ENCODE measurements at places on chromosomes 11 and 22.
A peak's percentile ranks its signal among the peaks of the same experiment; 100 is the strongest.

- DNase-seq, result no peak
Measured at GRCh38 chr11:14698771-14699170, 55.2 kb downstream of the PDE3B start.

DNA sequence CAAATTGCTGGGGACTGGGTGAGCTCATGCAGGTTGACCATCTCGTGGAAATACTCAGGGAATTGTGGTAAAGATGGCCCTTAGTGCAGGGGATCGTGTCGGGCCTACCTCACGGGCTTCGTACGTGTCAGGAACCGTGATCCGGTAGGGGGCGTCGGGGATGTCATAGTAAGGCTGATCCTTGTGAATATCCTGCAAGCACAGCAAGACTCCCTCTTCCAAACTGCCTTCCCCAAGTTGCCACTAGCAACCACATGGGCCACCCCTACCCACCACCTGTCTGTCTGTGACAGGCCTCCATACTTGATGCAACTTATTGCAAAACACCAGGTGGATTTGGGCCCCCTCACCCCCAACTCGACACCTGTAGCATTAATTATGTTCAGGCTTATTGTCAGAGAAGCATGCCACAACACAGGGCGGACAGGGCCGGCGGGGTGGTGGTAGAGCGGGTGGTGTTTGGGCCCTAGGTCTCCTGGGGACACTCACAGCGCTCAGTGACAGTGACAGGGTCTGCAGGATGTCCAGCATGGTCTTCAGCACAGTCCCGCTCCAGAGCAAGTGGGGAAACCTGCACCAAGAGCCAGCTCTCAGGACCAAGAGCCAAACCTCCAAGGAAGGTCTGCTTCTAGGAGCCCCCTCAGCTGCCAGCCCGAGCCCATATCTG is 22.6 kb upstream of the SERPIND1 start:
- DNase-seq, result no peak

- DNase-seq, result no peak
Measured at GRCh38 chr11:76543006-76543703, 98.3 kb downstream of the EMSY start.

DNA sequence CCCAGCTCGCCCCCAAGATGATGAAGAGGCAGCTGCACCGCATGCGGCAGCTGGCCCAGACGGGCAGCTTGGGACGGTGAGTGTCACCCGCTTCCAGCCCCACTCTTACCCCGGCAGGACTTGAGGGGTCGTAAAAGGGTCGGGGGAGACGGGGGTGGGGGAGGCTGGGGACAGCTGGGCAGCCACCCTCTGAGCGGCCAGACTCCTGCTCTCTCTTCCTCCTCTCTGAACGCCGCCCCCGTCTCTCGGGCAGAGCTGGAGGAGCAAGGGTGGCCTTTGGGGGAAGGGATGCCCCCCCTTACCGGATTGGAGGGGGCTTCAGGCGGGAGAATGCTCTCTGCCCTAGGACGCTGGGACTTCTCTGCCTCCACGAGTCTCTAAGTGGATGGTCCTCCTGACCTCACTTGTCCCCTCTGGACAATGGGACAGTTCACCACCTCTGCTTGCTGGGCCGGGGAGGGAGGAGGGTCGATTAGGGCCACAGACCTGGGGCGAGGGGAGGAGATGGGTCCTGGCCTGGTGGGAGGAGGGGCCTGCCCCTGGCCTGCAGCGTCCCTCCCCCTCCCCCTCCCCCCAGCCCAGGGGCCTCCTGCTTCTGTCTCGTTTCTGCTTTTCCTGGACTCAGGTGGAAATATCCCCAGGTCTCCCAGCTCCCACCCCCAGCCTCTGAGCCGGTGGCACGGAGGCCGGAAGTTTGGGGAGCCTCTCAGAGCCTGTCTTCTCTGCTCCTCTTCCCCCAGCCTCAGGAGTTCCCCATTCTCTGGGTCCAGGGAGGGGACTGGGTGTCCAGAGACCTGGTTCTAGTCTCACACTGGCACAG is 512 bp downstream of the SH3BP1 start:
- DNase-seq, result peak; percentile 13

DNA sequence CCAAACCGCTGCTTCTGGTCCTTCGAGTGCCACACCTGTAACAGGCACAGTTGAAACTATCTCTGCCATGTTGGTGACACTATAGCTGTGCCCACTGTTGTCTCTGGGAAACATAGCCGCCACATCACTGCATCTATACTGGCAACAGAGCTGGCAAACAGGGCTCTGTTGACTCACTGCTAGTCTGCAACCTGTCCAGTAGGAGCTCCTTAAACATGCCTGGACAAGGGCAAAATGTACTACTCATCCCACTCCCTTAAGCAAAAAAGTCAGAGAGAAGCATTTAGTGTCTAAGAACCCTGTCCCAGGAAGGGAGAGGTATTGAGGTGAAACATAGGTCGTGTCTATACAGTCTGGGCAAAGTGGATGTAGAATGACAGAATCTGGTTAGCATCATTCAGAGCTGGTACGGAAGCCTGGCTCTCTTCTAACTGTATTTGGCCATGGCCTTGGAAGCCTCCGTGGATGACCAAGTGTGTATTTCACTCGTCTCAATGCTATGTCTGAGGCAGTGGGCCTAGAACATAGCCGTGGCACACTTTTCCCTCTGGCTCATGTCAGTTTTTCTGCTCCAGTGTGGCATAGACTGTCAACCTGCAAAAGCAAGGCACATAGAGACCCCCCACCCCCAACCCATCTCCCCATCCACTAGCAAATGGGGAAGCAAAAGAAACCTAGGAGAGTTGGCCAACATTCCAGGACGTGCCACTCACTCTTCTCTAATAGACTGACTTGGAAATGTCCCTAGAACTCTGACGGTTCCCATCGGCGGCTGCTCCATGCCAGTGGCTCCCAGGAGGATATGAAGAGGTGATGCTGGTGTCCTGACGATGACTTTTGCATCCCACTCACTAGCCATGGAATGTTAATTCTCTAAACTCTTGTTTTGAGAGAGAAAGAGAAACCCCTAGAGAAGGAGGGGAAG is 21.4 kb upstream of the PISD start:
- no peak for DNase-seq

GRCh38 chr11:9459667-9460321 is 1.0 kb upstream of the ZNF143 start:
- DNase-seq, result no peak

GRCh38 chr11:27209562-27210005 is 153.4 kb downstream of the CCDC34 start:
- DNase-seq, result no peak

DNA sequence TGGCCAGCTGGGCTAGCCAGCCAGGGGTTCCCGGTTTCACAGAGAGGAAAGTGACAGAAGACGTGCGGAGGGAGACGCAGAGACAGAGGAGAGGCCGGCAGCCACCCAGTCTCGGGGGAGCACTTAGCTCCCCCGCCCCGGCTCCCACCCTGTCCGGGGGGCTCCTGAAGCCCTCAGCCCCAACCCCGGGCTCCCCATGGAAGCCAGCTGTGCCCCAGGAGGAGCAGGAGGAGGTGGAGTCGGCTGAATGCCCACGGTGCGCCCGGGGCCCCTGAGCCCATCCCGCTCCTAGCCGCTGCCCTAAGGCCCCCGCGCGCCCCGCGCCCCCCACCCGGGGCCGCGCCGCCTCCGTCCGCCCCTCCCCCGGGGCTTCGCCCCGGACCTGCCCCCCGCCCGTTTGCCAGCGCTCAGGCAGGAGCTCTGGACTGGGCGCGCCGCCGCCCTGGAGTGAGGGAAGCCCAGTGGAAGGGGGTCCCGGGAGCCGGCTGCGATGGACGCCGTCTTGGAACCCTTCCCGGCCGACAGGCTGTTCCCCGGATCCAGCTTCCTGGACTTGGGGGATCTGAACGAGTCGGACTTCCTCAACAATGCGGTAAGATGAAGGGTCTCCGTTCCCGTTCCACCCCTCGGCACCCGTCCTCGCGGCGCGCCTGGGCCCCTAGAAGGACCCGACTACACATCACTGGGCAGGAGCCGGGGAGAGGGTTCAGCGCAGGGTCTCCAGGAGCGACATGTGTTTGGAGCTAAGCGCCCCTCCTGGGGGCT is at the start of gene CREB3L1:
CREB3L1 (plus strand) TSS at position 41 of the 765 bp plus-strand sequence; CDS start at position 491, 450 bp downstream.
- no peak for DNase-seq

GRCh38 chr11:74566146-74566960 is 26.0 kb upstream of the POLD3 start:
- DNase-seq, result no peak

GRCh38 chr22:33601062-33601461 is 319.2 kb downstream of the LARGE1 start:
- no peak for DNase-seq

GRCh38 chr11:134244593-134244992 is 8.6 kb downstream of the THYN1 start:
- DNase-seq, result no peak

DNA sequence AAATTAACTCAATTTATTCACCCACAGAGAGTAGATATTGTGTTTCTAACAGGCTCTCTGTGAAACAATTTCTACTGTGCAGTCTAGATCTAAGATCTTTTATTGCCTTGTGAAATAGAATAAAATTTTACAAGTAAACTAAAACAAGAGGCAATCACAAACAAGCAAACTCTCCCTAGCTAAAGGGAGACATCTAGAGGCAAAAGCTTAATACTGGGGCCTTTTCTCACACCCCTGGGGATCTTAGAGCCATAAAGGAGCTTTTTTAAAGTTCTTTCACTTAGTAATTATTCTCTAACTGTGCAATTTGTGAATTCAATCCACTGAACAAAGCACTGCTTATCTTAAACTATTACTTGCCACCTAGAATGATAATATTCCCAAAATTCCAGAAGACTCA is 19.7 kb downstream of the ALG9 start:
- no peak for DNase-seq

DNA sequence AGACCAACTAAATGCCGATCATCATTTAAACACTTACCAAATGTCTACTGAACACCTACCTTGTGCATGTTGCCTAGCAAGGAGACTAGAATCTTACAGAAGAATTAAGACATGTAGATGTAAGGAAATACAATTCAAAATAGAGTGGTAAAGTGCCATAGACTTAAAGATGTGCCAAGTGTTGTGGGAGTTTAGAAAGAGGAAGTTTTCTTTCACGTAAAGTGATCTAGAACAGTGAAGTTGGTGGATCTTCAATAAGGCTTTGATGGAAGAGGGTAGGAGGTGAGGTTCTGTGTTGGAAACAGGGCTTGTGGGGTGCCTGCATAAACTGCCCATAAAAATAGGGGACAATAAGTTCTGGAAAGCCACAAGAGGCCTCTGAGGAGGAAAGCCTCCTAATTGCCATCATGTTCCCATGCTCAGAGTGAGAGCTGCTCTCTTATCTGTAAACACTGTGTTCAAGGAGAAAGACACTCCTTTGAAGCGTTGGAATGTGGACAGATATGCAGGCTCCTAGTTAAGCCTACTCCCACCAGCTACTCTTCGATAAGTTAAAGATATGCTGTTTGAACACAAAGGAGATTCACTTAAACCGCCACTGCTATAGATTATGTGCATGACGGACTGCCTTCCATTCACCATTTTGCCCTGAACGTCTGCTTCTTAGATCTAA is 66.7 kb downstream of the HSD17B12 start:
- DNase-seq, result no peak

DNA sequence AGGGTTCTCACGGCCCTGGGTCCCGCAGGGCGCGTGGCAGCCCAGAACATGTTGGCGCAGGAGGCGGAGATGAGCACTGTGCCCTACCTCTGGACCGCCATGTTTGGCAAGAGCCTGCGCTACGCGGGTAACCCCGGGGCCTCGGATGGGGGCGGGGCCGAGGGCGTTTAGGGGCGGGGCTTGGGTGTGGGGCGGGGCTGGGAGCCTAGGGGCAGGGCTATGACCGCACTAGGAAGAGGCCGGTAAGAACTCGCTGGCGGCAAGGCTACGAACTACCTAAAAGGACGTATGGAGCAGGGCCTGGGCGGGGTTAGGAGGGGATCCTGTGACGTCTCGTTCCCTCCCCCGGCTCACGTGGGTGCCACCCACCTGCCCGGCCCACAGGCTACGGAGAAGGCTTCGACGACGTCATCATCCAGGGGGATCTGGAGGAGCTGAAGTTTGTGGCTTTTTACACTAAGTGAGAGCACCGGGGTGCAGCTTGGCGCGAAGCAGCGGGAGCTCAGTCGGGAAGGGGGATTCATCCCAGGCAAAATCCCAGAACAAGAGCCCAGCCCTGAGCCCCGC is 2.8 kb upstream of the LZTR1 start:
- DNase-seq, result peak; percentile 78

DNA sequence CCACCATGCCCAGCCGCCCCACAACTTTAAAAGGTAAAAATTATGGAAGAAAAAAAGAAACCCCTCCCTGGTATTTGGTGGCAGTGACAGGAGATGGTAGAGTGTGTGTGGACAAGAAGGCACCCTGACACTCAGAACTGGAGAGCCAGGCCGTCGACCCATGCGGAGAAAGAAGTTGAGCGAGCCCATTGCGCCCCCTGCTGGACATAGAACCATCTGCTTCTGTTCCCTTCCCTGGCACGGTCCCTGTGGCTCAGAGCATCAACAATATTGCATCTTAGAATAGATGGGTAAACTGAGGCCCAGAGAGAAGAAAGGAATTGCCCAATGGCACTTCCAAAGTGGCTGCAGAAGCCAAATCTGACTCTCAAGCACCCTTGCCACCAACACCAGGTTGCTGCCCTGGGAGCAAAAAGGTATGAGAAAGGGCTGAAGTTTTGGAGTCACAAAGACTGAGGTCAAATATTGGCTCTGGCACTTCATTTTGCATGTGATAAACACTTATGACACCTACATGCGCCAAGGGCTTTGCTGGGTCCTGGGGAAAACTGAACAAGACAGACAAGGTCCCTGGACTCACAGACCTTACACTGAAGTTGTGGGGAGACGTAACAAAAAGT is 8.6 kb downstream of the MRPL11 start:
- DNase-seq, result peak; percentile 52

- DNase-seq, result no peak
Measured at GRCh38 chr11:10499452-10499851, 41.5 kb downstream of the RNF141 start.

GRCh38 chr11:66151273-66151672 is 81.2 kb downstream of the PACS1 start:
- no peak for DNase-seq

- DNase-seq, result peak; percentile 6
Measured at GRCh38 chr22:49324527-49325491, 502.9 kb downstream of the BRD1 start.

GRCh38 chr11:66339162-66339675 is 3.0 kb upstream of the RIN1 start:
- DNase-seq, result no peak

- no peak for DNase-seq
Measured at GRCh38 chr11:123581651-123582399, 72.6 kb downstream of the SCN3B start.

GRCh38 chr11:69642913-69643632 is 2.1 kb downstream of the CCND1 start:
- DNase-seq, result peak; percentile 59

DNA sequence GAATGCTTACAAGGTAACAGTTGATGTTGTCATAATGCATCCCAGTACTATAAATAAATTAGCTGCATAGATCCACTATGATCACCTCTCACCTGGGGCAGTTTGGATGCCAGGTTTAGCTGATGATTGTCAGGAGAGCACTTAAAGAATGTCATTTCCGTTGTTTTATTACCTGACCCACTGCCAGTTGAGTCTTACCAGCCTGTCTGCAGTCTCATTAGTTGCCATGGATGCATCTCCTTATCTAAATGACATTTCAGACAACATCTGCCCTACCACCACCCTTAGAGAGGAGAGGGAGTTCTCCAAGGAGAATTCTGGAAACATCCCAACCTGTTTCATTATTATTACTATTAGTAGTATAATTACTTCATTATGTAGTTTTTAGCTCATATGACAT is 339.1 kb upstream of the API5 start:
- DNase-seq, result no peak

- no peak for DNase-seq
Measured at GRCh38 chr11:127919206-127920000, 668.0 kb downstream of the ETS1 start.

GRCh38 chr22:19756288-19757128 is 4.1 kb upstream of the TBX1 start:
- DNase-seq, result peak; percentile 50

- peak; percentile 88 for DNase-seq
Measured at GRCh38 chr11:75474878-75475766, 42.1 kb upstream of the KLHL35 start.
